Stimulated activated CD4-positive, alpha-beta T cell treated with anti-CD3 and anti-CD28 coated beads, Interleukin-2, amount 100 ng/mL, for 24 hours (primary cell): ENCODE measurements at places on chromosomes 4 and X.

GRCh38 chr4:186723292-186724057 is at the start of gene FAT1:
FAT1 (minus strand) TSS chr4:186723856; CDS start chr4:186709827, 14,029 bp downstream.
- no peak for DNase-seq

DNA sequence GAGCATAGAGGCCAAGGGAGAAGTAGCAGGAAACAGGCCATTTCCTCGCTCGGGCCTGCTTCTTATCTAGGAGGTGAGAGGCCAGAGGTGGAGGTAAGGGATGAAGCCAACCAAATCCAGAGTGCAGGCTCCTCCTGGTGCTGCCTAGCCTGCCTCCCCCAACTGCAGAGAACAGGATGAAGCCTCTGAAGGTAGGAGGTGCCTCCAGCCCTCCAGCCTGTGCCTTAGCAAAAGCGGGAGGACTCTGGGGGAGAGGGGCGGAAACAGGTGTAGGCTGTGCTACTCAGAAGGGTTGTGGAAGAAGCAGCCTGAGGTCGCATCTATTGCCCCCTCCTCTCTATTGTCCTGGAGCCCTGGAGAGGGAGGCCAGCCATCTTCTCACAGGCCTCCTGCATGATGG is 2.9 kb upstream of the MTM1 start:
- DNase-seq, result no peak

DNA sequence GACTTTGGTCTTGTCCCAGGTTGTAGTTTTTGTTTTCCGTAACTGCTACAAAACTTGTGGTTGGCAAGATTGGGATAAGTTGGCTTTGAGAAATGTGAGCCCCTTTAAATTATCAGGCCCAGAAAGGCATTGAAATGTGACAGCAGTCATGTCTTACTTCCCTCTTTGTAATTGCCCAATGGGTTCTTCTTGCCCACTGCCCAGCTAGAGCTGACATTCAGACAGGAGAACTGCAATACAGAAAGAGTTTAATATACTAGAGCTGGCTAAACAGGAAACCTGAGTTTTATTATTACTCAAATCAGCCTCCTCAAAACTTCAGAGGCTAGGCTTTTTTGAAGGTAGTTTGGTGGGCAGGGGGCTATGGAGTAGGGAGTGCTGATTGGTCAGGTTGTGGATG is 288.3 kb downstream of the ZNF674 start:
- DNase-seq, result no peak

DNA sequence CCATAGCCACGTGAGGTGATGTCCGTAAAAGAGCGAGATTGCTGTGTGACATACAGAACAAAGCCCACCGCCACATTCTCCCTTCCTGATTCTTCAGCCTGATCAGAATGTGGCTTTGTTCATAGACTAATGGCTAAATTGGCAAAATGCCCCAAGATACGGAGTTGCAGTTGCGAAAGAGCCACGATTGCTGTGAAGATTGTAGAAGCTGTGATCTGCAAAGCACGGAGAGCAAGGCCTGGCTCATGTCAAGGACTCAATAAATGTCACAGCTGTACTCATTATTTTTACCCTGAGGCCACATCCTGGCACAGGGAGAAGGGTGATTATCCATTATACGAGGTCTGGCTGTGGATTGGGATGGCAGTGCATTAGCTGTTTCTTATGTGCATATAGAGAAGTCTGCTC is 34.2 kb downstream of the ARSD start:
- DNase-seq, result no peak

DNA sequence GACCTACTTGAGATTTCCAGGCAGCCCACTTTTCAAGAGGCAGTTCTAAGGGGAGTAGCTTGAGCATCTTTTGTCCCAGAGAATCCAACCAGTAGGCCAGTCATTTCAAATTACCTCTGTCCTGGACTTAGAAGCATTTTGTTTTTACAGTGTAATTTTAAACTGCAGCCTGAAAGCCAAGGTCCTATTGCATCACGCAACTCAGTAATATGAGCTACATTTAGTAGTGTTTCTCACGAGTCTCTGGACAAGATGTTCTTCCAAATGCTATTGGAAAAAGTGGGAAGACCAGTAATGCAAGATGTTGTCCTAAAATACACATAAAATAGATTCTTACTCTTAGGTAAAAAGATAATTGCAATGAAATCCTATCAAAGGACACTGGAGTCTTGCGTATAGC is 182.5 kb upstream of the ARX start:
- no peak for DNase-seq

DNA sequence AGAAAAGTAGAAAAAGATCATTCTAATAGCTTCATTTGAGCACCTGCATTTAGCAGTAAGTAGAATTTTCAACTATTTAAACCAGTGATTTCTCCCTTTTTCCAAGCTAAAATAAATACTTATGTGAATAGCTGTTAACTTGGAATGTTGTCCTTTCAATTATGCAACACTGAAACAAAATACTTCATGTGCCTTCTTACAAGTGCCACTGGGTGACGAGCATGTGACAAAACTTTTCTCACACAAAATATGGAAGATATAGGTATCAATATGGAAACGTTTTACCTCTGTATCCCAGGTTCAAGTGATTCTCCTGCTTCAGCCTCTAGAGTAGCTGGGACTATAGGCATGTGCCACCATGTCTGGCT is 708.3 kb downstream of the STIM2 start:
- no peak for DNase-seq

- no peak for DNase-seq
Measured at GRCh38 chrX:42536286-42536685, 241.7 kb downstream of the PPP1R2C start.

DNA sequence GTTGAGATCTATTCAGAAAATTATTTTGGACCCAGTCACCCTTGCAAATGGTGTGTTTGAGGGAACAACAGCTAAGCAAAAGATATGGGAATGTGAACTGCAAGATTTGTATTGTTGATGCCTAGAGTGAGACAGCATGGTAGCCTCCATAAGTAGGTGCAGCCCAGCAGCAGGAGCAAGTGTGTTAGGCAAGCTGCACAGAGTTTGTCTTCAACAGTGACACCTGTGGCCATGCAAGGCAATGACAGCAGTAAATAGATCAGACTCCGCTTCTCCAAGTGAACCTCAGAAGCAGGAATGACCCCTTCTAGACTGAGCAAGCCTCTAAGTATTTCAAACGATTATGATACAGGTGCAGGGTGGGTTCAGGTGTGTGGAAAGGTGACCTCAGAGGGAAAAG is 133.4 kb upstream of the MSX1 start:
- DNase-seq, result no peak

DNA sequence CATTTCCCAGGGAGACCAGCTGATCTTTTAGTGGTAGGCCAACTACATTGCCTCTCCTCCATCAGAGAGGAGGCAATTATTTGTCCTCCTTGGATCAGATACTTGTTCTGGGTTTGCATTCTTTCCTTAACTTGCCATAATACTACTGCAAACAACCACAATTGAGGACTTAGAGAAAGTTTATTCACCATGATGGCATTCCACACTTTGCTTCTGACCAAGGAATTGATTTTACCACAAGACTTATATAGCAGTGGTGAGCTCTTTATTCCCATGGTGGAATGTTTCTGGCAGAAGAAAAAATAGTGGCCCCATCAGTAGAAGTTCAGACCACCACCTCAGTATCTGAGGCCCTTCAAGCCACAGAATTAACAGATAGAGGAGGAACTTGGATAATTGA is 123.9 kb upstream of the PPP3CA start:
- DNase-seq, result no peak

- DNase-seq, result no peak
Measured at GRCh38 chr4:142091691-142092182, 455.4 kb downstream of the IL15 start.

DNA sequence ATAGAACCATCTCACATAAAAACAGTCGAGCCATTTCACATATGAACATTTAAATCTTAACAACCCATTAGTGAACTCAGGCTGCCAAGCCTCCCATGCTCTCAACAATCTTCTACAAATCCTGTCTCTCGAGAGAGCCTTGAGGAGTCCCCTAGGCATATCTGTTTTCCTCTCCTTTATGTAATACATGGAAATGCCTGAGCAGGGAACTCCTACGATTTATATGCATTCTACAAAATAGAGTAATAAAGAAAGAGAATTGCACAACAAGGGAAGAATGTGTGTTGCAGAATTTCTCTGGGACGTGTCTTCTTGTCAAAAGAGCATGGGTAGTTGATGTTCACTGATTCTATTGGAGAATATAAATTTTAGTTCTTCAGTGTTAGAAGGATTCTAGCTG is 101.8 kb upstream of the VCX2 start:
- no peak for DNase-seq

DNA sequence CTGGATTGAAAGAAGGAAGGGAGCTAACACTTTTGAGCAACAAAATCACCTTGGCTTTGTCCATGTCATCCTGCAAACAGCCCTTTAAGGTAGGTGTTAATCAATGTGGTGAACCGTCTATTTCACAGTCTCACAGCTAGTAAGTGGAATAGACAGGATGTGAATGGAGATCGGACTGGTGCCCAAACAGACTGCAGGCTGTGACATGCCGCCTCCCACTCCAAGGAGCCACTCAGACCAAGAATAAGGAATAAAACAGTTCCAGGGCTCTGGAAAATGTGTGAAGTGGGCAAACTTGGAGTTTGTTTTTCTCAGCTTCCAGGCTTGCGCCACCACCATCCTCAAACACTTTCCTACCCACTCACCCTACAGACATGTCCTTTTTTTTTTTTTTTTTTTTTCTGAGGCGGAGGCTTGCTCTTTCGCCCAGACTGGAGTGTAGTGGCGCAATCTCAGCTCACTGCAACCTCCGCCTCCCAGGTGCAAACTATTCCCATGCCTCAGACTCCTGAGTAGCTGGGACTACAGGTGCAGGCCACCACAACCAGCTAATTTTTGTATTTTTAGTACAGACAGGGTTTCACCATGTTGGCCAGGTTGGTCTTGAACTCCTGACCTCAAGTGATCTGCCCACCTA is 57.7 kb upstream of the SEC24B start:
- no peak for DNase-seq

DNA sequence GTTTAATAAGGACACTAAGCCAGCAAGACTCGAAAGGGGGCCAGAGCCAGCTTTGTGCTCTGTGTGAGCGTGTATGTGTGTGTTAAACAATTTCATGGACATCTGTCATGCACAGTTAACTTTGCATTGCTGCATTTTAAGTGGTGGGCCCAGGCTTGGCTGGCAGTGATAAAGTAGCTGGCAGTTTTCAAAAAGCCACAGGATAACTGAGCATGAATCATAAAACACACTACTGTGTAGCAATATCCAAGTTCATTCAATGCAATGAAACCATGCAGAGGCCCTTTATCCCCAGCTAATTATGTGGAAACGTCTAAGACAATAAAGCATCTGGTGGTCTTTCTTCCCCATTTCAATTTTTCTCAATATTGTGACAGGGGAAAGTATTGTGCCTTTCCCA is 132.9 kb downstream of the NKX6-1 start:
- DNase-seq, result no peak

GRCh38 chrX:53084043-53084570 is 1.9 kb downstream of the TSPYL2 start:
- no peak for DNase-seq

DNA sequence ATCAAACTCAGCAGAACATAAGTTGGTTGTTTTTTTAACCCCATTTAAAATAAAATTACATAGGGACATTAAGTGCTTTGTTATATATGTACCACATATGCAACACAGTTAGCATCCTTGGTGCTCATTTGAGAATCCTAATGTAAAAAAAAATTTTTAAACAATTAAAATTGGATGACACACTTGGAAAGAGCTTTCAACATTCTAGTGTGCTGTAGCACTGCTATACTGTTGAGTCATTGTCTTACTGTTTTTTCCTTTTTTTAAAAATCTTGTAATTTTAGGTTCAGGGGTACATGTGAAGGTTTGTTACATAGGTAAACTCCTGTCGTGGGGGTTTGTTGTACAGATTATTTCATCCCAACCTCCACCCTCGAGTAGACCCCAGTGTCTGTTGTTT is 12.8 kb downstream of the THAP9 start:
- DNase-seq, result no peak

DNA sequence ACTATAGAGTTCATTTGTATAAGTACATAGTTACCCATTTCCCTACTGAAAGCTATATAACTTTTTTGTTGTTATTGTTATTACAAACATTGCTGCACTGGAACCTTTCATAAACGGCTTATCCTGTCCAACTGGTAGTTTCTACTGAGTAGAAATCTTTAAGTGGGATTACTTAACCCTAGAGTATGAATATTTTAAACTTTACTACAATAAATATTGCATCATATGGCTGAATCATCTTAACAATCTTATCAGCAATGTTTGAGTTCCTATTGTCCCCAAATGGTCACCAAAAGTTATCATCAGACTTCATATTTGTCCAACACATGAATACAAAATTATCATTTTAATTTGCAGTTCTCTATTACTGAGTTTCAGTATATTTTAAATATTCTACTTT is 40.5 kb downstream of the LCORL start:
- no peak for DNase-seq

DNA sequence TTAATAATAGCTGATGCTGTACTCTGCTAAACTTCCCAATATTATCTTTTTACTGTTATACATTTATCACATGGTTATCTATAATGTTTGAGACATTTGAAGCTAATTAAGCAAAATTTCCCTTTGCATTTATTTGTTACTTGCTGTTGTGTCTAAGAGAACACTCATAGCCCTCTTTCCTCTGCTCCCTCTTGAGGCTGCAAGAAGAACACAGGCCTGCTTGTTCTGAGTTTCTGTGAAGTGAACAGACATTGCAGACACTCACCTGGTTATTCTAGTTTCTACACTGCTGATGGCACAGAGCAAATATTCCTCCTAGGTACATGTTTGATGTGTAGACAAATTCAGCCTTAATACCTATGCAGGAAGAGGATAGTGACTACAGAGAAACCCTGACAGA is 367.8 kb downstream of the GASK1B start:
- DNase-seq, result no peak

- DNase-seq, result no peak
Measured at GRCh38 chr4:175457956-175458355, 354.1 kb downstream of the GPM6A start.

GRCh38 chrX:70360366-70360765 is 62.7 kb upstream of the GDPD2 start:
- no peak for DNase-seq

DNA sequence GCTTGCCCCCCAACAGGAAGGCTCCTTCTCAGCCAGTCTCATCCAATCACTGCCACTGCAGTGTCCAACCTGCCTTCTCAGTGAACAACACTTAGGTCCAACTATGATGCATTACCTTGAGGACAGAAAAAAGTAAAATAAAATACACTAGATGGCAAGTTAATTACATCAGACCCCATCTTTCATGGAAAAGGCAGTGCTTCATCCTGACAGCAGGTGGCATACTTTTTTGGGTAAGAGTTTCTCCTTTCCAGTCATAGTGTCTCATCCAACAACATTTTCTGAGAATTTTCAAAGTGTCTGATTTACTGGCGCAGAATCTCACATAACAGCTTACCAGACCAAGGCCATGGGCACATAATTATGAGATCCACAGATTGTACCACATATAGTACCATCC is 1742.8 kb downstream of the PCDH7 start:
- no peak for DNase-seq

- no peak for DNase-seq
Measured at GRCh38 chr4:8095956-8096689, 62.5 kb downstream of the ABLIM2 start.

- no peak for DNase-seq
Measured at GRCh38 chrX:42456176-42456700, 321.7 kb downstream of the PPP1R2C start.

- no peak for DNase-seq
Measured at GRCh38 chr4:5465956-5466355, 242.4 kb downstream of the EVC2 start.
